DMS153 (cell line): ENCODE measurements at places on chromosomes 7 and 10.

DNA sequence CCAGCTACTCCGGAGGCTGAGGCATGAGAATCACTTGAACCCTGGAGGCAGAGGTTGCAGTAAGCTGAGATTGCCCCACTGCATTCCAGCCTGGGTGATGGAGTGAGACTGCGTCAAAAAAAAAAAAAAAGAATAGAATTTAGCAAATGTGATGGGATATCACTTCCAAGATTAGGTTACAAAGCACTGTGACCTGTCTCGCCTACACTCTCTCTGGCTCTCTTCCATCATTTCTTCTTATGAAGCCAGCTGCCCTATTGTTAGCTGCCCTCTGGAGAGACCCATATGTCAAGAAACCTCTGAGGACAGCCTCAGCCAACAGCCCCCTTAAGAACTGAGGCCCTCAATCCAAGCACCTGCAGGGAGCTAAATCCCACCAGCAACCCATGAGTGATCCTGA is 28.2 kb downstream of the ARHGAP21 start:
- DNase-seq, result no peak

GRCh38 chr10:117936976-117937375 is 109.8 kb downstream of the RAB11FIP2 start:
- no peak for DNase-seq

DNA sequence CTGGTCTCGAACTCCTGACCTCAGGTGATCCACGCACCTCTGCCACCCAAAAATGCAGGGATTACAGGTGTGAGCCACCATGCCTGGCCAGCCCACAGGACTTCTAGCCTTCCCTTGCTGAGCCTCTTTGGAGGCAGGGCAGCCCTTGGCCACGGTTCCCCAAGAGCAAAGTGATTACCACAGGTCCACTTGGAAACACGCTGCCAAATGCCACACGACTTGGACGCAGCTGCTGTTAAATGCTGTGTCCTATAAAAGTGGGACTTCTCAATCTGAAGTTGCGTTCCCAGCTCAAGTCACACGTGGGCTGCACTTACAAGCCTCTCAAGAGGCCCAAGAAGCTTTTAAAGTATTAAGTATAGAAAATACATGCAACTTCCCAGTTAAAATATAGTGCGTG is 30.1 kb downstream of the CTBP2 start:
- no peak for DNase-seq

DNA sequence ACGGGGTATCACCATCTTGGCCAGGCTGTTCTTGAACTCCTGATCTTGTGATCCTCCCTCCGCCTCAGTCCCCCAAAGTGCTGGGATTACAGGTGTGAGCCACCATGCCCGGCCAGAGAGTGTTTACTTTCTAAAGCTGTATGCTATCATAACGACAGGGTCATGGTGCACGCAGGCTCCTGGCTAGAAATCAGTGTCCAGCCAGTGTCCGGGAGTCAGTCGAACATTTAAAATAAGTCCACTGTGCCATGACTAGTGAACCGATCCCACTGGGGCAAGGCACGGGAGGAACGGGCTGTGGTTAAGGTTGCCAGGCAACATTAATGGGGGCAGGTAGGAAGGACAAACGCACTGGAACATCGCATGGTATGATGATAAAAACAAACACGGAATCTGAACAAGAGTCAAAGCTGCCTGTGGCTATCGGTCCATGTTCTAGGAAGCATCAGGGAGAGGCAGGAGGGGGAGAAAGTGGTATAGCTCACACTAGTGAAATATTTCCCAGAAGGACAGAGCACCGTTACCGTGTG is 89.0 kb upstream of the SEPHS1 start:
- DNase-seq, result no peak

- DNase-seq, result no peak
Measured at GRCh38 chr10:17033529-17034260, 95.9 kb downstream of the CUBN start.

DNA sequence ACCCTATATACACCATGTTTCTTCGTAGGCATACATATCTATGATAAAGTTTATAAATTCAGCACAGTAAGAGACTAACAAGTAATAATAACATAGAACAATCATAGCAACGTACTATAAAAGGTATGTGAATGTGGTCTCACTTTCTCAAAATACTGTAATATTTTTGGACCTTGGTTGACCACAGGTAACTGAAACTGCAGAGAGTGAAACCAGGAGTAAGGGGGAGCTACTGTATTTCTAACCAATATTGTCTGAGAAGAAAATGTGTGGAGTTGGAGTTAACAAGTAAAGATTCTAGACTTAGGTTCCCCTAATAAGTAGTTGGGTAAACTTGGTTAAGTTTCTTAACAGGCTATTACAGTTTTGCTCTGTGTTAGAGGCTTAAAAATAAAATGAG is 72.1 kb downstream of the GNAI1 start:
- no peak for DNase-seq
